Activated T-cell treated with anti-CD3 and anti-CD28 coated beads, Interleukin-2, amount 50 U/mL, for 4 hours (primary cell): ENCODE measurements at places on chromosomes 3 and 15. TPM values are rescaled to one million over a fixed set of nuclear protein-coding genes. Genes with fewer than 3 reads are reported as not detected.

- DNase-seq, result no peak
These were observed 51.1 kb downstream of the ANXA2 start for GRCh38 chr15:60346653-60347052.

GRCh38 chr3:106317141-106318055 is 448.6 kb upstream of the CBLB start:
- DNase-seq, result no peak

GRCh38 chr3:170171563-170171962 is 10.0 kb downstream of the PHC3 start:
- DNase-seq, result no peak

CNTN6 gene
- not detected for total RNA-seq

DNA sequence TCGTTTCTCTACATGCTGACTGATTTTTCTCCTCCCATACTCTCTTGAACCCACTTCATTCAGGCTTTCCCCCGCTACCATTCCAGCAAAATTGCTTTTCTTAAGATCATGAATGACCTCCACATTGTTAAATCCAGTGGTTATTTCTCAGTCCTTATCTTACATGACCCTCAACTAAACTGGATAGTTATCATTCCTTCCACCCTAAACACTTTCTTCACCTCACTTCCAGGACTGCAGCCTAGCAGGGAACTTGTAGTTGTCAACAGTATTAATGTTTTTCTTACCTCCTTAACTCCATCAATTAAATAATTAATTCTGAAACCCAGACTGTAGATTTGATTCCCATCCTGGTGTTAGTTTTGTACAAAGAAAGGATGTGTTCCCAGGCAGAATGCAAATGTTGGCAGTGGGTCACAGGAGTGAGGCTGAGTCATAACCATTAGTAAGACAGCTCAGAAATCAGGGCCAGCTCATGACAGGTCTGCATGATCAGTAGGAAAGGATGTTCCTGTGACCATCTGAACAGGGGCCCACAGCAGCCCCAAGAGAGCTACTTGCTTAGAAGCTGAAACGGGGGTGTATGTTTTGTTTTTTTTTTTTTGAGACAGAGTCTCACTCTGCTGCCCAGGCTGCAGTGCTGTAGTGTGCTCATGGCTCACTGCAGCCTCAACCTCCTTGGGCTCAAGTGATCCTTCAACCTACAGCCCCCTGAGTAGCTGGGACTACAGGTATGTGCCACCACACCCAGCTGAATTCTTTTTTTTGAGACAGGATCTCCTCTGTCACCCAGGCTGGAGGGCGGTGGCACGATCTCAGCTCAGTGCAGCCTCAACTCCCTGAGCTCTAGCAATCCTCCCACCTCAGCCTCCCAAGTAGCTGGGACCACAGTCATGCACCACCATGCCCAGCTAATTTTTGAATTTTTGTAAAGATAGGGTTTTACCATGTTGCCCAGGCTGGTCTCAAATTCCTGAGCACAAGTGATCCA is 9.1 kb downstream of the BCL2L10 start:
- no peak for DNase-seq

MESP2 gene
- total RNA-seq, result not detected

- DNase-seq, result peak; percentile 38
These were observed 104.9 kb upstream of the ASB14 start for GRCh38 chr3:57397175-57398026.
